Suprapubic skin (tissue), 4 donors: ENCODE measurements at places on chromosomes 13 and 19.

- no peaks in the 10 kb centered on the region for H3K36me3 ChIP-seq
- H3K4me3 ChIP-seq = no peak overlapping the region
- H3K27ac ChIP-seq = no peak overlapping the region
- H3K27me3 ChIP-seq = no peaks in the 10 kb centered on the region
- no peak for DNase-seq
Measured at GRCh38 chr19:30898353-30899103, 450.7 kb downstream of the TSHZ3 start.

- H3K4me1 ChIP-seq = no peaks in the 10 kb centered on the region
- no peak overlapping the region for H3K4me3 ChIP-seq
- DNase-seq = no peak
- H3K36me3 ChIP-seq = no peaks in the 10 kb centered on the region
- no peaks in the 10 kb centered on the region for H3K27me3 ChIP-seq
- no peak overlapping the region for H3K27ac ChIP-seq
Measured at GRCh38 chr13:74203576-74203975, 69.4 kb upstream of the KLF12 start.

GRCh38 chr19:40387155-40387554, 2.8 kb downstream of the HIPK4 start:
- H3K27me3 ChIP-seq = no peaks in the 10 kb centered on the region
- no peak overlapping the region for H3K4me3 ChIP-seq
- DNase-seq = no peak
- no peaks in the 10 kb centered on the region for H3K36me3 ChIP-seq
- no peaks in the 10 kb centered on the region for H3K4me1 ChIP-seq

DNA sequence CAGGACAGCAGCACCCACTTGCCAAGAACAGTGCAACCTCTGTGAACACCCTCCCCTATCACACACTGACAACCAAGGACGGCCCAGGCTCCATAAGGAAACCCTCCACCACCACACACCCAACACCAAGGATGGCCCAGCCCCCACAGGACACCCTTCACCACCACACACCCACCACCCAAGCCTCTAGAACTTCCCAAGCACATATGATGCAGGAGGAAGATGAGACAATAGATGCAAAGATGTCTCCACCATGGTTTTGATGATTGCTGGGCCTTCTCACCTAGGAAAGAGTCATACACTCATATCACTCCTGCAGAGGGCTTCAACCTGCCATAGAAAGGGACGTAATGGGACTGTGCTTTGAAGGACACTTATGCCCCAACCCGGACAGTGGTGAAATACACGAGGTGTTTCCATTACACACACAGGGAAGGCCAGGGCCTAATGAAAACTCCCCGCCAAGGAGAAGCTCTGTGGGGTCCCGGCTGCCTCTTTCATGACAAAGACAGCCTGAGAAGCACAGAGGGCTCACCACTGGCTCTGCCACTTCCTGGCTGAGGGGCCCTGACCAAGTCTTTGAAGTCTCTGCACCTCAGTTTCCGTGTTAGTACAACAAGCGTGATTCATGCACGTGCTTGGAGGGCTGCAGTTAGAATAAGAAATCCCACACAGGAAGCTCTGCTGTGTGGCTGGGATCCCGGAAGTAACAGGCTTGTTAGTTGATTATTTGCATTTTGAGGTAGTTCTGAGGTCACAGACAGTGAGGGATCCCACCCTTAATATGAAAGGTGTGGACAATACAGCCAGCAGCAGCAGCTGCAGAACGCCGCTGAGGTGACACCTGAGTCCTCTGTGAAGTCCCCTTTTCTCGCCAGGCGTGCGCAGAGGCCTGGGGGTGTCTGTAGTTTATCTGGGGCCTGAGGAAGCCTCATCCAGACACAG, 61.9 kb upstream of the ATP12A start:
- peak; percentile 73 for DNase-seq
- H3K36me3 ChIP-seq = no peaks in the 10 kb centered on the region
- no peak overlapping the region for H3K27ac ChIP-seq
- no peak overlapping the region for H3K4me3 ChIP-seq

DNA sequence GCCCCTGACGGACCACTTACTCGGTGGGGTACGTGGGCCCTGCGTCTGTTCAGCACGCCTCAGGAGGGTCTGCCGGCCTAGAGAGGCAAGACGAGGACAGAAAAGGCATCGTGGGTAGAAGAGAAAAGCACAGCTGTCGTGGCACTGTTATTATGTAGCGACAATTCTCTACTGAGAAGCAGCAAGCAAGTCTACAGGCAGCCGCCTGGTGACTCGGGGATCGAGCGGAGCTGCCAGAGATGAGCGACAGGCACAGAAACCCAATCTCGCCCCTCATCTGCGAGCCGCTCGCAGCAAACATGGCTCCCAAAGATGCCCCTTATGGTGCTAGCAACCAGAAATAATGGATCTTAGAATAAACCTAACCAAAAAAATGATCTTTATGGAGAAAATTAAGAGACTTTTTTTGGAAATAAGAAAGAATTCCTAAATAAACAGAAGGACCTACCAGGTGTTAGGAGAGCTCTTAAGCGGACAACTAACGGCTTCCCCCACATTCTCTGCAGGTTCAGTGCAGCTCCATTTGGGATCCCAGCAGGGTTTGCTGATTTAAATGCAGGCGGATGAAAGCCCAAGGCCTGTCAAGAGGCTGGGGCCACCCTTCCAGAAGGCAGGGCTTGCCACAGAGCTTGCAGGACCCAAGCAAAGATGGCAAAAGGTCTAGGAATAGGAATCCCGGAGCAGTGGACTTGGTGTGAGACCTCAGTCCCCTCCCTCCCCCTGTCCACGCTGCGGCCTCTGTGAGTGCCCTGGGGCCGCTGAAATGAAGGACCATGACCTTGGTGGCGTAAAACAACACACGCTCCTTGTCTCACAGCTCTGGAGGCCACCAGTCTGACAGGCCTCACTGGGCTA, 152.6 kb downstream of the KDM4B start:
- DNase-seq = no peak
- no peak overlapping the region for H3K27ac ChIP-seq
- H3K36me3 ChIP-seq = peaks cover 59% of the 10 kb centered on the region
- no peaks in the 10 kb centered on the region for H3K27me3 ChIP-seq
- H3K4me1 ChIP-seq = no peaks in the 10 kb centered on the region

- H3K4me1 ChIP-seq = no peaks in the 10 kb centered on the region
- no peak for DNase-seq
- H3K27me3 ChIP-seq = no peaks in the 10 kb centered on the region
- no peak overlapping the region for H3K27ac ChIP-seq
- H3K4me3 ChIP-seq = no peak overlapping the region
Measured at GRCh38 chr13:98348466-98349200, 171.6 kb upstream of the RNF113B start.

- H3K4me1 ChIP-seq = peaks cover 46% of the 10 kb centered on the region
- H3K36me3 ChIP-seq = no peaks in the 10 kb centered on the region
- no peak overlapping the region for H3K27ac ChIP-seq
- H3K4me3 ChIP-seq = no peak overlapping the region
- DNase-seq = no peak
- H3K27me3 ChIP-seq = no peaks in the 10 kb centered on the region
Measured at GRCh38 chr13:27133889-27134288, 37.7 kb downstream of the USP12 start.

- no peaks in the 10 kb centered on the region for H3K27me3 ChIP-seq
- DNase-seq = no peak
- H3K4me1 ChIP-seq = no peaks in the 10 kb centered on the region
- H3K27ac ChIP-seq = no peak overlapping the region
Measured at GRCh38 chr13:42225051-42225450, 46.9 kb upstream of the AKAP11 start.

DNA sequence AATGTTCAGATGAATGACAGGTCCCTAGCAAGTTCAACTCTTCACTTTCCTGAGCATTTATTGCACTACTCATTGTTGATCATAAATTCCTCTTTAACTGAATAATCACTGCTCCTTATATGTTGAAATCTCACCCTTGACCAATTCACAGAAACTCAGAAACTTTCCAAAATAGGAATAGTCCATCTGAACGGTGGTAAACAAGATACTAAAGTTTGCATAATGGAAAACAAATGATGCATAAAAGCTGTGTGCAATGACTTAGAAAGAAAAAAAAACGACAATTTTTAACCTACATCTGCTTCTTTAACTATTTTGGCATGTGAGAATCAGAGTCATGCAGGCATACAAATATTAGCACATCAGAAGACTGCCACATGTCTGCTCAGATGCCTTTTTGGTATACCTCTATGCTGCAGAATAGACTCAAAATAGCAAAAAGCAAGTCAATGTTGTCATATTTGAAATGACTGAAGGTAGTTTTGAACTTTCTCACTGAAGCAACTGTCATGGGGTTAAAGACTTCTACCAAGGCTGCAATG, 34.8 kb downstream of the SLC10A2 start:
- no peak for DNase-seq
- H3K36me3 ChIP-seq = no peaks in the 10 kb centered on the region
- H3K4me1 ChIP-seq = no peaks in the 10 kb centered on the region
- H3K27me3 ChIP-seq = no peaks in the 10 kb centered on the region

- H3K4me1 ChIP-seq = no peaks in the 10 kb centered on the region
- no peaks in the 10 kb centered on the region for H3K36me3 ChIP-seq
- H3K4me3 ChIP-seq = no peak overlapping the region
- H3K27ac ChIP-seq = no peak overlapping the region
- DNase-seq = no peak
Measured at GRCh38 chr19:31988256-31988655, 357.2 kb upstream of the ZNF507 start.

GRCh38 chr13:27341616-27342015, 71.0 kb downstream of the RASL11A start:
- no peaks in the 10 kb centered on the region for H3K4me1 ChIP-seq
- H3K36me3 ChIP-seq = no peaks in the 10 kb centered on the region
- no peak overlapping the region for H3K27ac ChIP-seq
- DNase-seq = no peak
- H3K27me3 ChIP-seq = peaks cover 24% of the 10 kb centered on the region
- H3K4me3 ChIP-seq = no peak overlapping the region

GRCh38 chr19:28019901-28020300, 1193.0 kb downstream of the UQCRFS1 start:
- H3K36me3 ChIP-seq = no peaks in the 10 kb centered on the region
- peaks cover 3% of the 10 kb centered on the region for H3K27me3 ChIP-seq
- H3K4me1 ChIP-seq = no peaks in the 10 kb centered on the region
- no peak for DNase-seq

GRCh38 chr13:98442391-98443230, 134.3 kb downstream of the STK24 start:
- H3K27me3 ChIP-seq = no peaks in the 10 kb centered on the region
- H3K4me3 ChIP-seq = no peak overlapping the region
- peak overlapping the region; percentile 22 for H3K27ac ChIP-seq
- peaks cover 52% of the 10 kb centered on the region for H3K36me3 ChIP-seq
- peaks cover 14% of the 10 kb centered on the region for H3K4me1 ChIP-seq

DNA sequence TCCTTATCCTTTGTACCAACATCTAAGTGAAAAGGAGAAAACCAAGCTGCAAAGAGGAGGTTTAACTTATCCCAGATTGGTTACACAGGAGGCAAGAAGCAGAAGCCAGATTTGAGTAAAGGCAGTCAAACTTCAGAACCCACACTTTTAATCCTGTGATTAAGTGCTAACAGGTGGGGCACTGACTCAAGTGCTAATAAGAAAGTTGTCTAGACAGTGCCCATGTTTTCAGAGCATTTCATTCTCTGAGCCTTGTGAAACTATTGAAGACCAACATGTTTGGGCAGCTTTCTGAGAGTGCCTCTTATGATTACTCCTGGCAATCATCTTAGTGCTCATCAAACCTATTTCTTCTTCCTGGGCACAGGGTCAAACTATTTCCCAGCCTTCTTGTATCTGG, 380.8 kb downstream of the KCNRG start:
- H3K27me3 ChIP-seq = no peaks in the 10 kb centered on the region
- DNase-seq = no peak
- H3K27ac ChIP-seq = no peak overlapping the region

GRCh38 chr19:35531291-35531690, 2.0 kb upstream of the GAPDHS start:
- peaks cover 58% of the 10 kb centered on the region for H3K27me3 ChIP-seq
- H3K36me3 ChIP-seq = no peaks in the 10 kb centered on the region
- no peak for DNase-seq

GRCh38 chr13:46516599-46517338, 36.2 kb upstream of the LRCH1 start:
- no peak overlapping the region for H3K27ac ChIP-seq
- no peak overlapping the region for H3K4me3 ChIP-seq
- DNase-seq = no peak
- no peaks in the 10 kb centered on the region for H3K27me3 ChIP-seq
- H3K4me1 ChIP-seq = peaks cover 10% of the 10 kb centered on the region

DNA sequence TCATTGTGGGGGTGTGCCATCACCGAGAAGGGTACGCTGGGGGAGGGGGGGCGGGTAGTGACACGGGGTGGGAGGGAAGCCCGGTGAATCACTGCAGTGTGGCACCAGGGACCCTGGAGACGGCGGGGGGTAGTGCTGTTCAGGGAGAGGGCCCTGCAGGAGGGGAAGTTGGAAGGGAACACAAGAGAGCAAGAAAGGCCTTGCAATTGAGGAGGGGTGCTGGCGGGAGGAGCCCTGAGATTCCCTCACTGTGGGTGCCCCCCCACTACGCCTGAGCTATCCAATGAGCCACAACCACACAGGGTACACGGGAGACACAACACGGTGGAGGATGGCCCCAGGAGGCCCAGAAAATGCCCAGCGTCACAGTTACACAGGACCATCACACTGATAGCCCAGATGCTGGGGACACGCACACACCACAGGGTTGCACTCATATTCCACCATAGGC, 516 bp upstream of the ATP1A3 start:
- H3K4me1 ChIP-seq = peaks cover 29% of the 10 kb centered on the region
- DNase-seq = no peak
- H3K27ac ChIP-seq = no peak overlapping the region
- H3K4me3 ChIP-seq = peak overlapping the region; percentile 44
- no peaks in the 10 kb centered on the region for H3K36me3 ChIP-seq

DNA sequence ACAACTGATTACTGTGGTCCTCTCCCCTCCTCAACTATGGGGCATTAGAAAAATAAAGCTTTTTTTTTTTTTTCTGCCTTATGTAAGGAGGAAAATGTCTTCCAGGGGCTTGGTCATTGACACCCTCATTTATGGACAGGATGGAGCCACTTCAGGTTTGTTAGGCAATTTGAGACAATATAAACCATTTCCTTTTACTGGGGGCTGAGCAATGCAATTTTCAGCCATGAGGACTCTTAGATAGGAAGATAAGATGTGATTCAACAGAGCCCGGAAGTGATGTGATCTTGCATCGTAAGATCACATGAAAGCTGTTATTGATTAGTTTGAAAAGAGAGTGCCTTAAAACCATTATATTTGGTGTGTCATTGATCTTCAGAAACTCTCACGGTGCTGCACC, 210.8 kb downstream of the OXGR1 start:
- no peaks in the 10 kb centered on the region for H3K4me1 ChIP-seq
- no peak overlapping the region for H3K27ac ChIP-seq
- H3K36me3 ChIP-seq = no peaks in the 10 kb centered on the region
- no peak overlapping the region for H3K4me3 ChIP-seq
- H3K27me3 ChIP-seq = no peaks in the 10 kb centered on the region

GRCh38 chr19:16373989-16374388, 49.4 kb downstream of the KLF2 start:
- no peak overlapping the region for H3K27ac ChIP-seq
- H3K27me3 ChIP-seq = no peaks in the 10 kb centered on the region
- H3K36me3 ChIP-seq = peaks cover 45% of the 10 kb centered on the region
- no peak overlapping the region for H3K4me3 ChIP-seq

DNA sequence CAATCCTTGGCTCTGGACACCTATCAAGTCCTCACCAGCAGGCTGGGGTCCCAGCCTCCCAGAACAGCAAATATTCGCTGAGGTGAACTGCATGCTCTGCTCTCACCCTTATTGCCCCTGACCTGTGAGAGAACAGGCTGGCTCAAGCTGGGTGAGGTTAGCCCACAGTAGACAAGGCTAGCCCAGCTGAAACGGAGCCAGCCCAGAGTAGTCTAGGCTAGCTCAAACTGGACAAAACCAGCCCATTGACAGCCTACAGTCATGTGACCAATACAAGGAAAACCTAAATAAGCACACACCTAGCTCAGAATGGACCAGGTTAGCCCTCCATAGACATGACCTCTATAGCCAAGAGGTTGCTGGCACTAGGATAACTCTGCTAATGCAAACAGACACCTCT, 38.4 kb downstream of the CCL25 start:
- H3K27me3 ChIP-seq = peaks cover 5% of the 10 kb centered on the region
- H3K36me3 ChIP-seq = no peaks in the 10 kb centered on the region
